ENCODE measurements at places on chromosomes 13 and 19.

- DNase-seq, result no peak
Observed at GRCh38 chr13:114131583-114132418, 622 bp downstream of the RASA3 start.

DNA sequence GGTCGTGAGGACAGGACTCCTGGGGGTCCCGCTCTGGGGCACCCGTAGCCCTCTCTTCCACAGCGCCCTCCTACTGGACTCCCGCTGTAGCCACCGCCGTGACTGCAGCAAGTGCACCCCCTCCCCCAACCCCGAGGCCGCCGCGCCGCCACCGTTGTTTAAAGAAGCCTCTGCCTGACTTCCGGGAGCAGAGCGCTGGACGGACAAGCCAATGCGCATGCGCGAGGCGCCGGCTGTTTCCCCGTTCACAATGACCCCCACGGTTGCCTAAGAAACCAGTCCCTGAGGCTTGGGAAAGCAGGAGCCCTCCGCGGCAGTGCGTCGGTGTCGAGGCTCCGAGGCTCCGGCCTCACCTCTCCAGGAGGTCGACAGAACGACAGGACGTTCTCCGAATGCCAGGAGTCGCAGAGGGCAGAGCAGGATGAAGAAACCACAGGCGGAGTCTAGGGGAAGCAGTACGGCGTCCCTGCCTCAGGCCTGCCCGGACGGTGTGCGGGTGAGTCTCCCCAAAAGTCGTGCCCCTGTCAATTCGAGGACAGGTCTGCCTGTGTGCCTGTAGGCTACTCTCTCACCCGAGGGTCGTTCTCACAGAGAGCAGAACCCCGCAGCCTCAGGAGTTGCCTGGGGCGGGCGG lies 70.5 kb upstream of the ZNF420 start:
- peak; percentile 82 for DNase-seq

- no peak for DNase-seq
Observed at GRCh38 chr19:8973501-8974091, 36.6 kb downstream of the MUC16 start.

- DNase-seq, result no peak
Observed at GRCh38 chr13:33642374-33643065, 175.4 kb upstream of the RFC3 start.

- no peak for DNase-seq
Observed at GRCh38 chr13:63690672-63691071, 2275.0 kb upstream of the PCDH20 start.

GRCh38 chr13:24662195-24663088 lies 17.8 kb upstream of the ATP12A start:
- no peak for DNase-seq

All from NCI-H2029 treated with DMSO at 0.1 percent for 48 hours (cell line).